Frontal cortex (tissue), 4 donors: ENCODE measurements at places on chromosomes 2 and 18. TPM values are rescaled to one million over a fixed set of nuclear protein-coding genes. Genes with fewer than 3 reads are reported as not detected.

DNA sequence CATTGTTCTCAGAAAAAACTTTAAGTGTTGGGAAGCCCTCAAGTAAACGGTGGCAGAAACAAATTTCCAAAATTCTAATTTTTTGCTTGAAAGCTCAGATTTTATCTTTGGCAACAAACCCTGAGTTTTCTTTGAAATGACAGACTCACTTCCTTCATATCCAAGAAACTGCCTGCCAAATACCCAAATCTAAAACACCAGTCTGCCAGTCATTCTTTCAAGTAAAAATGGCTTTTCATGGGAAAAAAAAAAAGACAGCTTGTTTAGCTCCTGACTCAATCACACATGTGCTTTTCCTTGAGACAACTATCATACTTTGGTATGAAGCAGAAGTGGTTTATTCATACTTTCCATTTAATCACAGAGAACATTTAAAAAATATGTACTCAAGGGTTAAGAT, 40.6 kb upstream of the CSRNP3 start:
- no peak for DNase-seq

GRCh38 chr2:141063406-141063805, 1067.4 kb downstream of the LRP1B start:
- no peak for DNase-seq

DNA sequence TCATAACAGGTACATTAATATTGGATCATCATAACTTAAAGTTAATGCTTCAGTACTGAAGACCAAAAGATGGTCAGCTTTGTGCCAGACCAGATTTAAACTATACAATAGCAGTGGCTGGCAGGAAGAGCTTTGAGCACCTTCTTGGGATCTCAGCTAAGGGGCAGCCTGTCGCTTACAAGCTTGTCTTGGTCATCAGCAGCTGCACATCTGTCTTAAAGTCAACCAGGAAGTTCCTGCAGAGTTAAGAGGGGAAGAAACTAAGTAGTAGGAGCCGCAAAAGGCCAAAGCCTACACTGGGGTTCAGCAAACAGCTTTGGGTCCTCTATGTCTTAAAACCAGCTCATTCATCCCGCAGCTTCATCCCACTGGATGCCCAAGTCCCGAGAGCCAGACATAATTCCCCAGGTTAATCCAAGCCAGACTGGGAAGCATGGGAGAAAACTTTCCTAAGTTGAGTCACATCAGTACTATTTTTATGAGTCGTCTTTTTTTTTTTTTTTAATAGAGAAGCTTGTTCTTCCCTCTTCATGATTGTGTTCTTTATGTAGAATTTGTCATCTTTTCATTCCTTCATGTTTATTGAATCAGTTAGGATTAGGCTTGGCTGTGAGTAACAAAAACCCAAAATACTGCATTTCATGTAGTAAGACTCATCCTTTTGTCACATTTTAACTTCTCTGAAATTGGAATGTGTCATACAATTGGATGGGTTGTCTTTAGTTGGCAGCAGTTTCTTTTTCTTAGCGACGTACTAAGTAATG, 59.3 kb downstream of the SERTAD2 start:
- no peak for DNase-seq

DNA sequence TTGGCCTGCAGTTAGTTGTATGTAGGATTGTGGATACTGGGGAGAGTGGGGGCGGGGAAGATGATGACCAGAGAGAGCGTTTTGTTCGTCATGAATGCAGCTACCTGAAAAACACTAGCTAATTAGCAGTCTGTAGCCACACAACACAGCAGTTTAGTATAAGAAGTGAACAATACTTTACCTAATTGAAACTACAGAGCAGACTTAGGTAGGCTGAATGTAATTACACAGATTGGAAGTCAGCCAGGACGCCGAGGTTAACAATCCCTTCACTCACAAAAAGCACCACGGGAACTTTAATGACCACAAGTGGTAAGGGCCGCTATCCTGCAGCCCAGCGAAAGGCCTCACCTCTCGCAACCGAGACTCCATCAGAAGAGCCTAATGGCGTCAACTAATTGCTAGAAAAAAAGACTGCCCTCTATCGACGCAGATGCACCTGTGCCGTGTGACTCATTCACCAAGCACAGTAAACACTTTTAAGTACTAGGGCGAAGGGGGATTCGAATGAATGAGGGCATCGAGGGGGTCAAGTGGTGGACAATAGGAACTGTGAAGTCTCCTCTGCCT, 591.0 kb downstream of the ARHGAP15 start:
- DNase-seq: no peak

GRCh38 chr18:80167331-80167730, 58.3 kb downstream of the ADNP2 start:
- no peak for DNase-seq

- DNase-seq: no peak
These were observed 4.5 kb downstream of the CD28 start for GRCh38 chr2:203710952-203711351.

- DNase-seq: no peak
These were observed 11.4 kb upstream of the GALNT5 start for GRCh38 chr2:157245846-157246764.

GRCh38 chr2:171089489-171089888, 71.2 kb downstream of the TLK1 start:
- DNase-seq: no peak

DNA sequence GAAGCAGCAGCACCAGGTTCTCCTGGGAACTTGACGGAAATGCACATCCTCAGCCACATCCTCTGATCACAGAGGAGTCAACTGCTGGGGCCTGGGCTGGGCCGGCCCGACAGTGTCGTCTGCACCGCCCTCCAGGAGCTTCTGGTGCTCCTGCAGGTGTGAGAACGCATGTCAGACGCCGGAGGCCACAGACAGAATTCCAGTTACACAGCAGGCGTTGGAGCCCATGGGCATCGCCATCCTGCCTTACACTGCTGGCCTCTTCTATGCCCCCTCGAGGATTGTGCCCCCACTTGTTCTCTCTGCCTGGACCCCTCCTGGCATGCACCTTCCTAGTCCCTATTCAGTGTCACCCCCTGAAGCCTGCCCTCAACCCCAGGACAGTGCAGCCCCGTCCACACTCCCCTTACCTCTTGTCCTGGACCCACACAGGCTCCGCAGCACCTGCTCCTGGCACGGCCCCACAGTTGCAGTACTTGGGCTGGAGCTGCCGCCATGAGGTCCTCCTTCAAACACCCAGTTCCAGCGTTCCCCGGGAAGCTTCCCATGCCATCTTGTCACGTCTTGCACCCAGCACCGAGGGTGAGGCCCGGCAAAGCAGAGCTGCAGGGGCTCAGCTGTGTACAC, 37.5 kb downstream of the ADI1 start:
- no peak for DNase-seq

GRCh38 chr2:157267476-157267875, 10.0 kb downstream of the GALNT5 start:
- no peak for DNase-seq

DNA sequence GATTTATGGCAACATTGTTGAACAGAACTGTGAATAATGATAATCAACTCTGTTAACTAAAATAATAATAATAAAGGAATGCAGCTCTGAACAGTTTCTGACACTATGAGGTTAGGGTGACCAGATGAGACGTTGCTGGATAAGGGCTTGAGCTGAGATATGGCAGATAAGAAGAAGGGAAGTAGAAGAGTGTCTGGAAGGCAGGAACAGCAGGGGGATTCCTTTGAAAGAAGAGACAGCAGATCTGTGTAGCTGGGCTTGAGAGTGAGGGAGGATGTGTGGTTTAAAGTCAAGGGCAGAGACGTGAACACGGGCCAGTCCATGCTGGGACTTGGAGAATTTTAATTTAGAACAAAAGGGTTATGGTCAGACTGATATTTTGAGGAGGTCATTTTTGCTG, 273.1 kb upstream of the SLC14A2 start:
- DNase-seq: no peak

DNA sequence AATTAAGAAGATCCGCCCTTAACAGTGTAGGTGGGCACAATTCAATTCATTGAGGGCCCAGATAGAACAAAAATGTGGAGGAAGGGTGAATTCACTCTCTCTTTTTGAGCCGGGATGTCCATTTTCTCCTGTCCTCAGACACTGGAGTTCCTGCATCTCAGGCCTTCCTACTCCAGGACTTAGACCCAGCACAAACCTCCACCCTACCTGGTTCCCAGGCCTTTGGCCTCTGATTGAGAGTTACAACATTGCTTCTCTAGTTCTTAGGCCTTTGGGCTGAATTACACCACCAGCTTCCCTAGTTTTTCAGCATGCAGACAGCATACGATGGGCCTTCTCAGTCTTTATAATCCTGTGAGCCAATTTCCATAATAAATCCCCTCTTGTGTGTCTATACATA, 87.8 kb upstream of the TMEM17 start:
- DNase-seq: no peak

DNA sequence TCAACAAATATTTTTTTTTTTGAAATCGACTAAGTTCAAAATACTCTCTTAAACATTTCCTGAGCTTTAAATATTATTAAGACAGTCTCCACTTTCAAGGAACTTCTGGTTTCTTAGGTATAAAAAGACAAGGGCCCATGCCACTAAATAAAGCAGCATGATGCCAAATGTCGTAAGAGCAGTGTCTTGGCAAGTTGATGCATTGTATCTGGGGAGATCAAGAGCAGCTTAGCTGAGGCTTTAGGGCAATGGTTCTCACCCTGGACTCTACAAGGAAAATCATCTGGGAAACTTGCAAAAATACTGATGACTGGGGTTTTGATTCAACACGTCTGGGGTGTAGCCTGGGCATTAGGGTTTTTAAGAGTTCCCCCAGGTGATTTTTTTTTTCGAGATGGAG, 41.3 kb downstream of the COL4A3 start:
- no peak for DNase-seq

DNA sequence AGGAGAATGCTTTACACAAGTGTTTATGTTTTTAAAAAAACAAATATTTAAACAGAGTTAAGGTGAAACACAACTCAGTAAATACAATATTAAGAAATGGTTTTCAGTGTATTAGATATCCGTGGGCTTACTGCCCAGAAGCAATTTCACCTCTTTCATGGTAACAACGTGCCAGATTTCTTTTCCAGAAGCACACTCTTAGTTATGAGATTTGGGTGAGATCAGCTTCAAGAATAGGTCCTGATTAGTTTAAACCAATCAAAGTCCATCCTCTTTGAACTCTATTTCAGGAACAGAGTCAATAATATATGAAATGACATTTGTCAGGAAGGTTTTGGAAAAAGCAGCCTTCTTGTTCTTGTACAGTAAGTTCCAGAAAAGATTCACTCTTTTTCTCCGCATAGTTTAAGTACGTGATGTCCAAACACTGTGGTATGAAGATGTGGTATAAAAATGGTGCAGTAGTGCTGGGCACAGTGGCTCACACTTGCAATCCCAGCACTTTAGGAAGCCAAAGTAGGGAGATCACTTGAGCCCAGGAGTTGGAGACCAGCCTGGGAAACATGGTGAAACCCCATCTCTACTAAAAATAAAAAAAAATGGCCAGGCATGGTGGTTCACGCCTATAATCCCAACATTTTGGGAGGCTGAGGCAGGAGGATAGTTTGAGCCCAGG, 14.7 kb downstream of the USP34 start:
- DNase-seq: no peak

DNA sequence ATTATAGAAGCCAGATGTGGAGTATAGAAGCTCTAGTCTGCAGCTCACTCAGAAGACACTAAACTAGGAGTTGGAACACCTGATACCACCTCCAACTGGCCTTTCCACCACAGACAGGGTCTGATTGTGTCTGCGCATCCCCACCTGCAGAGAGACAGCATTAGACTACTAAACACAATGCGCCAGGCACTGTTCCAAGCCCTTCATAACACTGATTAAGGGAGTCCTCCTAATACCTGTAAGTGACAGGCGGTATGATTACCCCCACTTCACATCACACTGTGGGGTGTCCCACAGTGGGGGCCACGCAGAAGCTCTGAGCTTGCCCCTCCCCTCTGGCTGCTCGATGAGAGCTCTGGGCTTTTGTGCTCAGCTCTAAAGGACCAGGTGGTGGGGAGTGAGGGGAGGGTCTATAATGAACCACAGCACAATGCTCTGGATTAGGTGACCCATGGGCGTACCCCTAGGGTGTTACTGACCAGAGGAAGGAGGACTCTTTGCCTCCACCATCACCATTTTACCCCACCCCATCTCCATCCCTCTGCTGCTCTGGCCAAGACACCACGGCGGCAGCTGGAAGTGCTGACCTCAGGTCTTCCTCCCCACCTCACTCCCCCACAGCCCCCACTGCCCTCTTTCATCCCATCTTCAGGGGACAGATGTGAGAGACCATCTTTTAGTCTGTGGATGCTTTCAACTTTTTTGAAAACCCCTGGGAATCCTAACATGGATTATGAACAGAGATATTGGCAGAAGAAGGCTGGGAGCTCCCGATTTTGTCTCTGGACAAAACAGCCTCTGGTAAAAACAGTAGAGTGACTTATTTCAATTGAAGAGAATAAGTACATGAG, 145.1 kb downstream of the GFPT1 start:
- DNase-seq: no peak

- DNase-seq: no peak
These were observed 15.9 kb upstream of the ZBTB14 start for GRCh38 chr18:5311301-5311989.

- DNase-seq: no peak
These were observed 6.9 kb downstream of the PNKD start for GRCh38 chr2:218276986-218277755.

DNA sequence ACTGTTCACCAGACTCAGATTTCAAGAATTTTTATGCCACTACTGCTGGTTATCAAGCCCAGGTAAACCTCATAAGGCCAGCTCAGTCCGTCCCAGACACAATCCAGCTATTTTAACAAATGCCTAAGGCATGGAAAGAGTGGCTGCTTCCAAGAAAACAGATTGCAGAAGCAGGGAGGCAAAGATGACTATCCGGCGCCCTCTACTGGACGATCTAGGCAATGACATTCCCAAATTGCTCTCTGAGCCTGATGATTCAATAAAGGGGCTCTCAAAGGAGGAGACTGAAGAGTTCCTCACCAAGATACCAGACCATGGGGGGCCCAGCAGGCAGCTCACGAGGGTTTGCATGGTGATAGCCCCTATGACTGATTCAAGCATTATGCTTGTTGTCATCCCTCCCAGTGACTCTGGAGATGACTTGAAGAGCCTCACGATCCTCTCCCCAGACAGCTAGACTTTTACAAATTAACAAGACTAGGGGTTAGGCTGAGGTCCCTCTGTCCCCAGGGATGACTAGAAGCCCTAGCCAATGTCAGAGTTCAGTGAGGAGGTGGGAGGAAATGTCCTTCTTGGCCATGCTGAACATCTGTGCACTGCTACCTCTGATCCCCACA, 25.0 kb downstream of the SERPINB8 start:
- DNase-seq: peak; percentile 45

GRCh38 chr2:240136671-240137292, 677 bp upstream of the COPS9 start:
- DNase-seq: no peak

GRCh38 chr2:167177196-167177595, 288.9 kb downstream of the XIRP2 start:
- no peak for DNase-seq

TXNL4A gene
- 39.1 TPM for total RNA-seq

FKBP1B gene
- total RNA-seq: 73.8 TPM

SANBR gene
- total RNA-seq: 90.5 TPM

CD8B2 gene
- total RNA-seq: under 0.01 TPM

RNMT gene
- total RNA-seq: 41.2 TPM

CABYR gene
- total RNA-seq: 24.1 TPM

POLE4 gene
- total RNA-seq: 17.1 TPM

MC4R gene
- total RNA-seq: 3.3 TPM

RNF144A gene
- total RNA-seq: 33.8 TPM

EML6 gene
- 5.3 TPM for total RNA-seq

POTEI gene
- total RNA-seq: under 0.01 TPM

NAB1 gene
- 57.5 TPM for total RNA-seq

FEV gene
- total RNA-seq: not detected

KIAA2012 gene
- total RNA-seq: 0.82 TPM

DSC2 gene
- 5.3 TPM for total RNA-seq

ABCG8 gene
- 0.41 TPM for total RNA-seq

KCNIP3 gene
- 4.9 TPM for total RNA-seq

DNER gene
- total RNA-seq: 79.9 TPM

MC5R gene
- 2.9 TPM for total RNA-seq
